ENCODE measurements at places on chromosomes 2 and 18. TPM values are rescaled to one million over a fixed set of nuclear protein-coding genes. Genes with fewer than 3 reads are reported as not detected.

The EFR3B gene
- 0.05 TPM for total RNA-seq

The MYO7B gene
- 5.4 TPM for total RNA-seq

The LYG1 gene
- total RNA-seq = 0.08 TPM

The TMSB10 gene
- total RNA-seq = 6,107 TPM

The CRYGC gene
- total RNA-seq = not detected

The MAP3K19 gene
- not detected for total RNA-seq

DNA sequence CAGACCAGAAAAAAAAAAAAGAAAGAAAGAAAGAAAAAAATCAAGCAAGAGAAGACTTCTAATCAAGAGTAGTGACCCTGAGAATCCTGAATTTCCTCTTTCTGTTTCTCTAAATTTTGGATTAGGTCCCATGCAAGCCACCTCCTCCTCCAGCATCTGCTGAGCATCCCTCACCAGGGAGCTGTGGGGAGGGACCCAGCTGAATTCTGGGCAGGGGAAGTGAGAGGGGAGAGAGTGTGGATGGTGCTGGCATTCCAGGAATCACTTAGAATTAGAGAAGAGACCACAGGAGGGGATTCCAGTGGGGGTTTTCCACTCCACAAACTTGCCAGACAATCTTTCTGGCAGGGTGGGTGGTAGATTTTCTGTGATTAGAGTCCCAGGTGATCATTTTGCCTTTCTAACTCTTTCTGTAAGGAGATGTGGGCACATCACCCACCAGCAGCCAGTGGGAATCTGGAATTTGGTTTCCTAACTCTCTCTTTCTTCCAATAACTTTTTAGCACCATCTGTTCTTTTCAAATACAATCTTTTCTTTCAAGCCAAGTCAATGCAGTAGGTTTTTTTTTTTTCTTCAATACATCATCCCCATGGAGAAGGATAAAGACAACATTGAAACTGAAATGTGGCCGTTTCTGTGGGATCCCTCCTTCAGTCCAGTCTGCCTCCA is 279.2 kb downstream of the CLIP4 start:
- DNase-seq = no peak

Measured in HT-29 (cell line).